ENCODE measurements at places on chromosomes 7 and 10.

- DNase-seq: no peak
Measured at GRCh38 chr10:131868436-131868835, 32.4 kb upstream of the PPP2R2D start.

- DNase-seq: no peak
Measured at GRCh38 chr7:45185028-45185863, 27.7 kb downstream of the RAMP3 start.

GRCh38 chr10:24209432-24209771 is 464 bp downstream of the KIAA1217 start:
- no peak for DNase-seq

GRCh38 chr7:113487925-113488731 is 369.8 kb upstream of the SMIM30 start:
- DNase-seq: no peak

DNA sequence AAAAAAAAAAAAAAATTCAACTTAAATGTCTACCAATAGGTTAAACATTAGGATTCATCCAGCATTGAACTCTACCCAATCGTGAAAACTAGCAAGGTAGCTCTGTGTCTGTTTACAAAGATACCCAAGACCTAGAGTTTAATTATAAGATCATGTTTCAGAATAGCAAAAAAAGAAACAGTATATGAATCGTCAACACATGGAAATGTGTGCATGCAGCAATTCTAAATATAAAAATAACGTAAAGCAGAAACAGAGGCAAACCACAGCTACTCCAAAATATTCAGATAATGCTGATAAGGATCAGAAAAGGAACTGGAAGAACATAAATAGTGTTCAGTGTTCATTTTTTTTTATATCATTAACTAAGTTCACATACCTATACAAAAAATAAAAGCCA is 68.7 kb downstream of the AFAP1L2 start:
- no peak for DNase-seq

DNA sequence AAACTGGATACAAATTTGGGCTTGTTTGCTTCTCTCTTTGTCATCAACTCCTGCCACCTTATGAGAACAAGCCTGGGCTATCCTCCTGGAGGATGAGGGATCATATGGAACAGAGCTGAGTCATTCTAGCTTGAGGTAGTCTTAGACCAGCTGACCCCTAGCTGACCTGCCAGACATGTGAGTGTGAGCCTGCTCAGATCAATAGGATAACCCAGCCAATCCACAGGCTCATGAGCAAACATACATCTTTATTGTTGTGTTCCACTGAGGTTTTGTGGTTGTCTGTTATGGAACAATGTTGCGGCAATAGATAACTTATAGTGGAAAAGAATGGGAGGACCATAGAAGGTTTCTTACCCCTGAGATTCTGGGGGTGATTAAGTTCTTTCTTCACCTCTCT is 54.5 kb upstream of the FAM180A start:
- no peak for DNase-seq

- DNase-seq: no peak
Measured at GRCh38 chr7:125130173-125130572, 200.5 kb upstream of the POT1 start.

- no peak for DNase-seq
Measured at GRCh38 chr10:73881221-73881919, 7.0 kb upstream of the CAMK2G start.

DNA sequence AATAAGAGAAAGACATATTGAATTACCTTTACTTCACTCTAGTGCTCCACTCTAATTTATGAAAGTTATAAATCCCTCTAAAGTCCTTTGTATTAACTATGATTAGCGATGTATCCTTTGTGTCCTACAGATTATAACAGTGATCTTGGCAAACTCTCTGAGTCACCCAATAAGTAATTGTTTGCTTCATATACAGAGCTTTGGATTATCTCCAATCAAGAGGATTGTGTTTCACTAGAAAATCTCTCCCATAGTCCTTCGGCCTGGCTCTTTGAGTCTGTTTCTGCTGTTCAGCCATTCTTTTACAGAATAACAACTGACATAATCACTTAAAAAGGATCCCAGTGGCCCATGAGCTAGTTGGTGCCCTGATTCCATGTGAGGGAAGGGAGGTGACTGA is 9.5 kb downstream of the LMOD2 start:
- no peak for DNase-seq

GRCh38 chr7:105496521-105496920 is 25.6 kb downstream of the PUS7 start:
- DNase-seq: no peak

DNA sequence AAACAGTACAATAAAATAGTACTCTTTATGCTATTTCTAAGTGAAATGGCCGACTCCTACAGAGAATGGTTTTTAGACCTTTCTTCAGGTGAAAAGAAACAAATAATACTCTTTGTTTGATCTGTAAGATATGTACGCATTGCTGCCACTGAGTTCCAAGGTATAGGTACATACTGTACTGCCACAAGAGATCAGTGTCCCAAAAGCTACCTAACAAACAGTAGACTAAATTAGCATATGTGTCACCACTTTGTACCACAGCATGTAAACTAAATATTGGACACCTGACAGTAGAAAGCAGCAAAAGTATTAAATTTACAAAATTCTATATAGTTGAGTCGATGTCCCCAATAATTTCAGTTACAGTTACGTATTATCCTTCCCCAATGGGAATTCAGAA is 14.4 kb downstream of the MTPN start:
- DNase-seq: no peak

DNA sequence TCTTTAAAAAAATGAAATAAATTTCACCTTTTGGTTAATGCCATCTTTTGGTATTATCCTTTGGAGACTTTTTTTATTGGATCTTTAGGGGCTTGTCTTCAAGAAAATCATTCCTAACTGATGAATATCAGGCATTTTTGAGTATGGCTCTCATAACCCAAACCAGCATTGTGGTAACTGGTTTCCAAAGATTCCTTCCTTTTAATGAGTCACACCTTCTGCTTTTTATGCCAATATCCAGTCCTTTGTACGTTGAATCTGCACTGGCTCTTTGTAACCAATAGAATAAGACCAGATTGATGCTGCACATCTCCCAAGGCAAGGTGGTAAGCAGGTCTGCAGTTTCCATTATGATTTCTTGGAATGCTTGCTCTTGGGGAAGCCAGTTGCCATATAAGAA is 89.1 kb downstream of the GPR158 start:
- no peak for DNase-seq

DNA sequence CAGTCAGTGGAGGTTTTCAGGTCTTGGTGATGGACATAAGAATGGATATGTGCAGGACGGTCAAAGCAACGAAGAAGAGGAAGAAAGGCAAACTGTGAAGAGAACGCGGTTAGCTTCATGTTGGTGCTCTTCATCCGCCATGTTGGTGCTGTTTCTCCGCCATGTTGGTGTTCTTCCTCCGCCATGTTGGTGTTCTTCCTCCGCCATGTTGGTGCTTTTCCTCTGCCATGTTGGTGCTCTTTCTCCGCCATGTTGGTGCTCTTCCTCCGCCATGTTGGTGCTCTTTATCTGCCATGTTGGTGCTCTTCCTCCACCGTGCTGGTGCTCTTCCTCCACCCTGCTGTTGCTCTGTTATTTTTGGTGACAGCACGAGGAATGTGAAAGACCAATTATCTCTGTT is 95.4 kb downstream of the DOCK1 start:
- no peak for DNase-seq

DNA sequence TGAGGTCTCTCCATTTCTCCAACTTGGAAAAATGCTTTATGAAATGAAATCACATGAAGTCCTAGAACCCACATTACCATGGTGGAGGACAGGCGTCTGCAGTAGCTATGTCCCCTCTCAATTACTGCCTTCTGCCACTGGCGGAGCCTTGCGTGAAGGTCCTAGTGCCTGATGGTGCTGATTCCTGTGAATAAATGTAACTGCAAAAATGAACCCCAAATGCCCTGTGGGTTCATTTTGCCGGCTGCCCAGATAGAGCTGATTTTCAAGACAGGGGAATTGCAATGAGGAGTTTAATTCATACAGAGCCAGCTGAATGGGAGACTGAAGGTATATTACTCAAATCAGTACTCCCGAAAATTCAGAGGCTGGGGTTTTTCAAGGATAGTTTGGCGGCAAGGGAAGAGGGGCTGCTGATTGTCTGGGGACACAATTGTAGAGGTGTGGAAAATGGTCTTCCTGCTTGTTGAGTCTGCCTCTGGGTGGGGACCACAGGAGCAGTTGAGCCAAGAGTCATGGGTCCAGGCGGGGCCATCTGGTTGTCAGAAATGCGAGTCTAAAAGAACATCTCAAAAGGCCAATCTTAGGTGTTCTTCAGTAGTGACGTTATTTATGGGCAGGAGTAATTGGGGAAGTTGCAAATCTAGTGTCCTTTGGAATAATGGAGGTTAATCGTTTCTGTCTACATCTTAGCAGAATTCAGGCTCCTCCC is 13.5 kb downstream of the PRF1 start:
- DNase-seq: peak; percentile 68

DNA sequence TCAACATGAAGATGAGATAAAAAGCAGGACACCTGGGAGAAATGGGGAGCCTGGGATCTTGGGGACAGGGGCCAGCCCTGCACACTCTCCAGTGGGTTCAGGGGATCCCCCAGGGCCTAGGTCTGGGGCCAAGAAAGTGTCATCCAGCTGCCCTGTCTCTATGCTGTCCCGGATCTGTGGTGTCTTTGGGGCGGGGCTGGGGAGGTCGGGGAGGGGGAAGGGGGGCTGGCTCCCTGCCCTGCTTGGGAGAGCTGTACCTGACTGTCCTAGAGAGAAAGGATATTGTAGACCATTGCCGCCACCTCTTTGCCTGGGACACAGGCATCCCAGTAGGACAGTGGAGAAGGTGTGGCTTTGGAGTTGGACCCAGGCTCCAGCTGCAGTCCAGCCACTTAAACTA is 7.0 kb upstream of the SPACDR start:
- peak; percentile 26 for DNase-seq

GRCh38 chr7:151330661-151331060 is 11.0 kb upstream of the NUB1 start:
- no peak for DNase-seq

DNA sequence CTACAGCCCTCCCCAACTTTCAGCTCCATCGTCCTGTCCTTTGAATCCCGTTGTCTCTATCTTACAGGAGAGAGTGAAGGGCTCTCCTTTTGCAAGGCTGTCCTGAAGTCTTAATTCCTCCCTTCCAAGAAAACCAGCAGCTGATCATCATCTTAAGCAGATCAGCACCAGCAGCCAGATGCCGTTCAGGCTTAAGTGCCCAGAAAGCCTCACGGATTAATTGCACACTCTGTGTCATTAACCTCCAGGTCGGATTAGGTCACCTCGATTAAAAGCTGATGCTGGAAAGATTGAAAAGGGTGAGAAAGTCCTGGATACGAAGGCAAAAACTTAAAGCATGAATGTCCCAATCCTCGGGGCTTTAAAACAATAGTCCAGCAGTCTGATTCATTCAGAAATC is 24.8 kb upstream of the ADARB2 start:
- DNase-seq: no peak

DNA sequence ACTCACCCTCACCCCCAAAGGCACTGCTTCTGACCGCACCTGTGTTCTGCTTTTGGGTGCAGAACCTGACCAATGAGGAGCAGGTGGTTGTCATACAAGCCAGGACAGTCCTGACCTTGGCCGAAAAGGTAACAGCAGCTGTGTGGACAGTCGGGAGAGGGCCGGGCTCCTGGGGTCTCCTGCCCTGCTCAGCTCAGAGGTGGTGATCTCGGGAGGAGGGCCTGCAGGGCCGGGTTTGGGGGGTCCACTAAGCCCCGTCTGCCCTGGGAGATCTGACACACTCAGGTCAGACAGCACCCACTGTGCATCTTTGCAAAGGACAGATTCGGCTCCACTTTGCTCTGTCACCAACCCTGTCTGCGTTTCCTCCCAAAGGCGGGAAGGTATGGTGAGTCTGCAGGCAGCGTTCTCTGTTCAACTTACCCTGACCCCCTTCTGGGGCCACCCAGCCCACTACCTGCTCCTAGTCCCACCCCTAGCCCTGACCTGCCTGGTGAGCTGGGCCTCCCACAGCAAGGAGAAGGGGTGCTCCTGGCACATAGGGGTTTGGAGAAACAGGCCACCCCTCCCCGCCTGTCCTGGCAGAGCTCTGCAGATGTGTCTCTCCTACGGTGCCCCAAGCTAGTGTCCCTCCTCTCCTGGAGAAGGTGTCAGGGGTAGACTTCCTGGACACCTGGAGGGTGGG is 33.7 kb upstream of the DPYSL4 start:
- DNase-seq: peak; percentile 45

DNA sequence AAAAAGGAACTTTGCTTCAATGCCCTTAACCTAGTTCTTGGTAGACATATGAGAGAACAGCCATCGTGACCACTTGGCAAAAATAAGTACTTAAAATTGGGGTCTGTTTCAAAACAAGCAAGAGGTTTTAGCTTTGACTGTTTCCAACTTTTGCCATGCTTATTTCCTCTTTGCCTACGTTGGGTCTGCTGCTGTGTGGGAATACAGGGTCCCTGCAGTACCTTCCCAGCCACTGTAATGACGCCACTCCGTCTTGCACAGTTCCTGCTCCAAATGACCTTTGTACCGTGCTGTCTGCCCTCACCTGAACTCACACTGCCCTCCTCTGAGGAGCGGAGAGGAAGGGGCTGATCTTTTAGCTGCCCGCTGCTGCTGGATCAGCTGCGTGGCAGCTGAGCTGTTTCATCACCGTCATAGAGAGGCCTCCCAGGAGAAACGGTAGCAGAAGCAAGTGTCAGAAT is 133.1 kb downstream of the MAPK8 start:
- DNase-seq: no peak

DNA sequence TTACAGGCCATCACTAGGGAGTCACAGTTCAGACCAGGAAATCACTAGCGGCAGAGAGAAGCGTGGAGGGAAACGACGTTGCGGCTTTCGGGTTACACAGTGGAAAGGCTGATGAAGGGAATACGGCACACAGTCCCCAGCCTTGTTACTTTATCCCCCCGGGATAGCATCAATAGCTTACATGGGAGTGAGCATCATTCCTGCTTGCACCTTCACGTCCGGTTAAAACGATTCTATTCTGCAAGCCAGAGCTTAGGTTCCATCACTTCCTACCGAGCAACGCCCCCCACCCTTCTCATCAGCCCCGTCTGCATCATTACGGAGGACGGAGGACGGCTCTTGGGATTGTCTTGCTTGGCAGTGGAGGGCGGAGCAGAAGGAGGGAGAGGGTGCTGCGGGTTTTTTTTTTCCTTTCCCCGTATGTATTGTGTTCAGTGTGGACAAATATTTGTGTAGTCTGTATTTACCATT is 124.9 kb downstream of the CLEC2L start:
- DNase-seq: no peak

Data from Right ventricle myocardium inferior (tissue), 1 donor.